ENCODE measurements at places on chromosomes 7 and 10.

DNA sequence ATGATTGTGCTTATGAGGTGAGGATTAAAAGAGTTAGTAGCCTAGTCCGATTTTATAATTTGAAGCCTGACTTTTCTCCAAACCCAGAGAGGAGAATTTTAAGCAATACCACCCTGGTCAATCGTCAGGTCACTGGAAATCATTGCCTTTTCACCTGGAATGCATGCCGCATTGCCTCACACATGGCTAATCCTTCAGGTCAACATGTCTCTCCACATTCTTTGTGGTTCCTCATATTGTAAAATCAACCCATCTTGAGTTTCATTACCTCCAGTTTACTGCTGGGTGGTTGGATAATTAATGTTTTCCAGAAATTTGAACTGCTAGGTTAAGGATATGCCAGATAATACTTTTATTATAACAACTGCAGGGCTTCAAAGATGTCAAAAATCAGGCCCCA lies 55.6 kb upstream of the SEMA3E start:
- no peak for DNase-seq

GRCh38 chr7:105849122-105849855 lies 27.1 kb downstream of the ATXN7L1 start:
- DNase-seq = no peak

- no peak for DNase-seq
Measured at GRCh38 chr10:120667276-120667675, 183.9 kb upstream of the WDR11 start.

- DNase-seq = no peak
Measured at GRCh38 chr7:81330108-81330507, 411.3 kb upstream of the SEMA3C start.

DNA sequence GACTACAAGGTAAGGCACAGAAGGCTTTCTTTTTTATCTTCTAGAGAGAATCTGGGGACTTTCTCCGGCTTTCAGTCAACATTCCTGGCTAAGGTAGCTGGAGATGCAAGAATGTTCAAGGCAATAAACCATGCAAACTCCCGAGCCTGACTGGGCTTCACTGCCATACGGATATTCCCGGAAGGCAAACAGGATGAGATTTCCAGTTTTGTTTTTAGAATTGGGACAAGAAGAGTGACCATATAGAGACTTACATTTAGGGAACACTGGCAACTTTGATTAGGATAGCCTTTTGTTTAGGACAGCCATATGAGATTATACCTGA lies 269 bp downstream of the CALD1 start:
- no peak for DNase-seq

DNA sequence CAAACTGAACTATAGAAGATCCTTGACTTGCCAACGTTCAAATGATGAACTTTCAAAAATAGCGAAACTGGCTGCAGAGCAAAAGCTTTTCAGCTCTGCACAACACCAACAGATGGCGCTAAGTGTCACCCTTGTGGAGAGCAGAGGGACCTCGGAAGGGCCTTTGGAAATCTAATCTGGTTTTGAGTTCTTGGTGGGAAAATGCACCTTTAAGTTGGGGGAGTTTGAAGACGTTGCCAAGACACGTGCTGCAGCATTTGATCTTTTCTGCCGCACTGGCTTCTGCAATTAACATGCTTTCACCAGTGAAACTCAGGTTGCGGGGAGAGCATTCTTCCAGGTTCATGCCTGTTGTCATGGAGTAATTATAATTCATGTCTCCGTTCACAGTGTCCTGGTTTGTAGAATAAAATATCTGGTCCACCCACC lies 26.3 kb upstream of the WDR11 start:
- DNase-seq = peak; percentile 54

GRCh38 chr7:158650821-158651225 lies 53.8 kb downstream of the NCAPG2 start:
- DNase-seq = no peak

- no peak for DNase-seq
Measured at GRCh38 chr7:151462306-151462779, 22.4 kb upstream of the CRYGN start.

- no peak for DNase-seq
Measured at GRCh38 chr7:70631718-70632117, 500.2 kb upstream of the GALNT17 start.

GRCh38 chr10:27771231-27771630 lies 25.6 kb upstream of the MKX start:
- no peak for DNase-seq

DNA sequence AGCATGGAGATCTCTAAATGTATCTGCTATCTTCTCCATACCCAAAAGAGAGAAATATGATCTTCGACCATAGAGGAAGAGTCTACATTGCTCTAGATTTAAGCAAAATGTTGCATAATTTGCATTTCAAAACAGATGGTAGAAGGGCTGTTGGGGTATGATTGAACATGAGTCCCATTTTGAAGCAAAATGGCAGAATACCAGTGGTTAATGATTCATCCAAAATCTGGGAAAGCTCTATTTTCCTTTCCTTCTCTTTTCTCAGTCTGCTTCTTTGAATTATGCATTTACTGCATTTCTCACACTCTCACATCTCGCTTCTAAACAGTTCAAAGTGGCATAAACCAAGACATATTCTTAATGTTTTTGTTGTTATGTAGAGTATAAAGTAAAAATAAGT lies 178.5 kb downstream of the MACC1 start:
- DNase-seq = no peak

DNA sequence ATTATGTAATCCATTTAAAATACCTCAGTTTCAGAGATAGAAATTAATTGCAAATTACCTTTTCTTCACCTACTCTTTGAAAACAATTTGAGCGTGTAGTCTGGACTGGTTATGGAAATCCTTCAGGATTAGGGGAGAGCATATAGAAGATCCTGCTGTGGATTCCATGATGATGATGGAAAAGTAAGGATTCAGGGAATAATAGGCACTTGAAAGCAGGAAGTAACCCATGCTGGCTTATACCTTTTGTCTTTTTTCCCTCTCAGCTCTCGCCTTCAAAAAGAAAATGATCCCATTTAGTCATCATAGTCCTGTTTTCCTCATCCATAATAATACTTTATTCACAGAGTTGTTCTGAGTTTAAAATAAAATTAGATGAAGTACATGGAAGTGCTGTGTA lies 4.4 kb downstream of the HBP1 start:
- DNase-seq = no peak

GRCh38 chr7:133039614-133040013 lies 42.3 kb downstream of the CHCHD3 start:
- DNase-seq = no peak

DNA sequence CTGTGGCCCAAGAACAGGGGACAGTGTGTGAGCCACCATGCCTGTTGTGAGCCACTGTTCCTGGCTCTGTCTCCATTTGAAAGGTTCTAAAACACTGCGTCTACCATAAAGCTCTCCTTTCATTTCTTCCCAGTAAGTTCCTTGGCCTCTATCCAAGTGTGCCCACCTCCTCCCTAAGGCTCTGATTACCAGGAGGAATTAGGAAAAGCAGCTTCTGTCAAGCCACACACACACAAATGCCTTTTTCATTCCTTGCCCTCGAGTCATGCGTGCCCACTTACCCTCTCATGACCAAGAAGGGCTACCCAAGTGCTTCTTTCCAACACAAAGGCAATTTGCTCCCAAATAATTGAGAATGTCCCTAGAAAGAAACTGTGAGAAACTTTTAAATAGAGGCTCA lies 70.8 kb upstream of the PARD3 start:
- peak; percentile 43 for DNase-seq
